ENCODE measurements at places on chromosomes 6 and 20.

DNA sequence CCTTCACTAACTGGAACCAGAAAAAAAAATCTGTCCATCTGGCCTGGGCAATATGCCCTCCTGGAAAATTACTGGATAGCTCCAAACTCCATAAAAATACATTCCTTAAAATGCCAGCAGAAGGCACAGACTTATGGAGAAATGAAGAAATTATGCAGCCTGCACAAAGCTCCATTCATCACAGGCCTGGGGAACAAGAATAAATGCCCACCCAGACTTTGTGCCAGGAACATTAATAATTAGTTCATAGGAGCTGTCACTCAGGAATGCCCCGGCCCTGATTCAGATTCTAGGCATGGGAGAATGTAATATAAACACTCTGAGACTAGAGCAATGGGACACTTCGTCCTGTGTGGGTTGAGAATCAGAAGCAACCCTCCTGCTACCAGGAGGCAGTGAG is 199.3 kb downstream of the OTOR start:
- DNase-seq: no peak

DNA sequence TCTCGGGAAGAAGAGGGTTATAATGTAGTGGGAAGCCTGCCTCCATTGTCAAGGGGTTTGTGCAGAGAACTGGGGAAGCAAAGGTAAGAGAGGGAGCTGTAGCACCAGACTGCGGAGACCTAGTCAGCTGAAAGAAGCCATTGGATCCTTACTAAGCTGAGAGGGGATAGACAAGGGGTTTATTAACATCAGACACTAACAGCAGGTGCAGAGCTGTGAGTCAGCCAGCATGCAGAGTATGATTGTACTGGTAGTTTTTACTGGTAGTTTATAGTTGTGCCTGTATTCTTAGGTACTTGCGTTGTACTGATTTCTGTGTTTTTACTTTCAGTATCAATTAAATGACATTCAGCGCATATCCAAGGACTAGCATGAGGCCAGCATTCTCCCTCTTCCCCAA is 17.8 kb upstream of the COL19A1 start:
- DNase-seq: no peak

DNA sequence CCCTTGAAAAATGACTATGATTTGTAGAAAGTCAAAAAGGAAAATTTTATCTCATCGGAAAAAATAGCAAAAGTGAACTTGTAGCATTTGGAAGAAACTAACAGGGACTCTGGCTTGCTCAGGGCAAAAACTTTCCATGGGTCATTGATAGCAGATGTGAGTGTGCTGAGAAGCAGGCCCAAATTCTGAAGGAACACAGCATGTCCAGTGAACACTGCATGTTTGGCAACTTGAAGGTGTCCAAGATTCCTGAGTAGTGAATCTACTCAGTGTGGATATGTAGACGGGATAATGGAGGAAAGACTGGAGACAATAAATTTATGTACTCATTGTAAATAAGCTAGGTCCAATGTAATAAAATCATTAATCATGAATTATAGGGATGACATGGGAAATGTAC is 8.2 kb downstream of the SLC17A2 start:
- DNase-seq: no peak

DNA sequence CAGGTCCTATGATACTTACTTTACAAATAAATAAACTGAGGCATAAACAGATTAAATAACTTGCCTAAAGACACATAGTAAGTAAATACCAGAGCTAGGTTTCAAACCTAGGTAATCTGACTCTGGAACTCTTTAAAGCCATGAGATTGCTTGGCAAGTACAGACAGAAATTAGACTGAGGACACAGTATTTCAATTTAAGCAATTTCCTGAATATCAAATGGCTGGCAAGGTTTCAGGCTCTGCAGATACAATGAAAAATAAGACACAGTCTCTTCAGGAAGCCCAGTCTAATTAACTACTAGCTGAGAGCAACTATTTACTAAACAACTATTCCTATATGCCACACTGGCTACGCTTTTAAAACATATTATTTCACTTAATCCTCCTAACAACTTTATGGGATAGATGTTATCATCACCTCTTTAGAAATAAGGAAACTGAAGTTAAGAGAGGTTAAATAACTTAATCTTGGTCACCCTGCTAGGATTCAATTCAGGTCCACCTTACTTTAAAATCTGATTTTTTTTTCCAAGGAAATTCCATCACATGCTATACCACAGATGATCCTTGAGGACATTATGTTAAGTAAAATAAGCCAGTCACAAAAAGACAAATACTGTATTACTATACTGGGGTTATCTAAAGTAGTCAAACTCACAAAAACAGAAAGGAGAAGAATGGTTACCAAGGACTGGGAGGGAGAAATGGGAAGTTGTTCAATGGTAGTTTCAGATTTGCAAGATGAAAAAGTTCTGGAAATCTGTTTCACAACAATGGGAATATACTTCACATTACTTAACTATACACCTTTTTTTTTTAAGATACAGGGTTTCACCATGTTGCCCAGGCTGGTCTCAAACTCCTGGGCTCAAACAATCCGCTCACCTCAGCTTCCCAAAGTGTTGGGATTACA is 4.1 kb downstream of the TRPC4AP start:
- DNase-seq: no peak

- DNase-seq: no peak
These were observed 380.5 kb downstream of the TFAP2B start for GRCh38 chr6:51199105-51199552.

DNA sequence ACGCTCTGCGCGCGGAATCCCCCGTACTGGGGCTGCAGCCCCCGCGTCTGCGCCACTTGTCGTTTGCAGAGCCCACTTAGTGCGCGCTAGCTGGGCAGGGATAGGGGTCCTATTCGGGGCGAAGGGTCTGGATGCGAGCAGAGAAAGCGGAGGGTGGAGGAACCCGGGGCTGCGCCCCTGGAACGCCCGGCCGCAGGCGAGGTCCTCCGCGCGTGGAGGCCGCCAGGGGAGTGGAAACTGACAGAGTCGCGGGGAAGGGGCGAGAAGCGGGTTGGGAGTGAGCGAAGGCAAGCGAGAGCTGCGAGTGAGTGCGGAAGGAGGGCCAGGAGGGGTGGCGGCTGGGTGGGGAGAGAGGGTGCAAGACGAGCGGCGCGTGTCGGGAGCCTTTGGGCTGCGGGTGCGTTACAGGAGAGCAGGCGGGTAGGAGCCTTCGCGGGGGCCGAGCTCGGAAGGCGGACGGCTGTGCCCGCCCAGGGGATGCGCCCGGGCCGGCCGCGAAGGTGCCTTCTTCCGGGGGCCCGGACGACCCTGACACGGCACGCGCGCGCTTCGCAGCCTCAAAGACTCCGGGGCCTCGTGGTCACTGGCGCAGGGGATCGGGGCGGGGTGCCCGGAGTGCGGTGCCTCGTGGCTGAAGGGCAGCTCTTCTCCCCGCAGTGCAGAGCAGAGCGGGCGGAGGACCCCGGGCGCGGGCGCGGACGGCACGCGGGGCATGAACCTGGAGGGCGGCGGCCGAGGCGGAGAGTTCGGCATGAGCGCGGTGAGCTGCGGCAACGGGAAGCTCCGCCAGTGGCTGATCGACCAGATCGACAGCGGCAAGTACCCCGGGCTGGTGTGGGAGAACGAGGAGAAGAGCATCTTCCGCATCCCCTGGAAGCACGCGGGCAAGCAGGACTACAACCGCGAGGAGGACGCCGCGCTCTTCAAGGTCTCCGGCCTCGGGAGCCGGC is 1.2 kb downstream of the IRF4 start:
- no peak for DNase-seq

GRCh38 chr6:149132336-149132735 is 185.2 kb upstream of the TAB2 start:
- no peak for DNase-seq

GRCh38 chr6:150549007-150549406 is 50.7 kb upstream of the PLEKHG1 start:
- DNase-seq: no peak

- DNase-seq: no peak
These were observed 233.6 kb upstream of the ASCC3 start for GRCh38 chr6:101114703-101115102.

DNA sequence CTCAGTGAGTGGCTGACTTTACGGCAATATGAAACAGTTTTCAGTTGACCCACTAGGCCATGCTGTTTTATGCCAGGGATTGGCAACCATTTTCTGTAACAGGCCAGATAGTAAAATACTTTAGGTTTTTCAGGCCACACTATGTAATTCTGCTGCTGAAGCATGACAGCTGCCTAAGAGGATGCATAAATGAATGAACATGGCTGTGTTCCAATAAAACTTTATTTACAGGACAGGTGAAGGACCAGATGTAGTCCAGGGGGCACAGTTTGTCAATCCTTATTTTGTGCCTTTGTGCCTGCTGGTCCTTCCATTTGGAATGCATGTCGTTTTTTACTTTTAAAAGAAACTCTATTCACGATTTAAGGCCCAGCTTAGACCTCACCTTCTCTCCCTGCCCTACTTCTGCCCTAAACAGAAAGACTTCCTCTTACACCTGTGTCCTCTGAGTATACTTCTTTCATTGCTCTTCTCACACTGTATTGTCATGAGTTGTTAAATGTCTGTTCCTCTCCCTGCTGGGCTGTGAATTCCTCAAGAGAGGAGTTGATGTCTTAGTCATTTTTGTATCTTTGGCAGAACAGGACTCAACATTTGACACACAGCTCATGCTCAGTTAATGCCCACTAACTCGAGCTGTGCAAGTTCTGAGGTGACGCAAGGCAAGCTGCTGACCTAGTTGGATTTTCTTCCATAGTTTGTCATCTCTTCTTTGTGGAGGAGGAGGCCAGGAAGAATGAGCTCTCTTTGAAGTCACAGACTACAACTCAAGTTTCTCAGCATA is 90.1 kb upstream of the MAP7 start:
- DNase-seq: no peak

- no peak for DNase-seq
These were observed 2.2 kb downstream of the NT5DC1 start for GRCh38 chr6:116102873-116103272.

- peak; percentile 36 for DNase-seq
These were observed 285.8 kb upstream of the SUPT3H start for GRCh38 chr6:45663251-45664221.

DNA sequence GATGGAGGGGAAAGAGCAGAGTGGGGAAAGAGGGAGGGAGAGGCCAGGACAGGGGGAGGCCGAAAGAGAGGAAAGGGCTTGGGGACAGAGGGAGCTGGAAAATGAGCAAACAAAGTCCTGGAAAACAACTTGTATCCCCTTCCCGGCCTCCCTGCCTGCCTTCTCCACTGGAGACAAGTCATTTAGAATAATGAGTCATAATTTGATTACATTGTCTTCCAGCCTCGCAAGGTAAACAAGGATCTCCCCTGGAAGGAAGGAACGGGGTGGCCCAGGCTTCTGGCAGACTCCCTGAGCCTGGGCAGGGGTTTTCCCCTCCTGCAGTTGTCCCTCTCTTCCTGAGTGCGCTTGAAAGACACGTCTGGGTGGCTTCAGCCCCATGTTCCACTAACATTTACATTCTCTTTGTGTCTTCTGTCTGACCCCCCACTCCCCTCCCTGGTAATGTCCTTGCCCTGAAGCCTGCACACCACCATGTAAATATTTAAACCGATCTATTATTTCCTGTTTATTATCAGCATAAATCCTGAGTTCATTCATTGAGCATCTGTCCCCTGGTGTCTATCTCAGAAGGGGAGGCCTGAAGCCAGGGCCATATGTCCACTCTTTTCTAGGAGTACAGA is 12.1 kb upstream of the MRPS18A start:
- DNase-seq: no peak

GRCh38 chr6:104955927-104956730 is 778 bp upstream of the LIN28B start:
- DNase-seq: no peak

- DNase-seq: no peak
These were observed 54.2 kb upstream of the MLN start for GRCh38 chr6:33857932-33858475.
